Lung microvascular endothelial cell (primary cell): ENCODE measurements at places on chromosomes 7 and 10. TPM values are rescaled to one million over a fixed set of nuclear protein-coding genes. Genes with fewer than 3 reads are reported as not detected.

The ARHGEF35 gene
- total RNA-seq = under 0.01 TPM in 1 of 2 replicates, not detected in the other

The HMX2 gene
- not detected in 2 replicates for total RNA-seq

The LIPM gene
- not detected in 2 replicates for total RNA-seq

The SRRM3 gene
- 1.5 and 3.0 TPM in 2 replicates for total RNA-seq

The EPHA1 gene
- 0.20 TPM in 1 of 2 replicates, not detected in the other for total RNA-seq

The TCERG1L gene
- not detected in 2 replicates for total RNA-seq

The OR2A7 gene
- not detected in 2 replicates for total RNA-seq
